Tongue (tissue), 3 donors: ENCODE measurements at places on chromosomes 2 and 18. TPM values are rescaled to one million over a fixed set of nuclear protein-coding genes. Genes with fewer than 3 reads are reported as not detected.

CNPPD1 gene
- total RNA-seq = 23.9 TPM

EMILIN1 gene
- total RNA-seq = 82.0 TPM

FBXO41 gene
- total RNA-seq = 0.41 TPM

IL1R2 gene
- 5.7 TPM for total RNA-seq

SP9 gene
- total RNA-seq = 1.4 TPM

CIB4 gene
- not detected for total RNA-seq

GKN2 gene
- total RNA-seq = not detected

GPR39 gene
- total RNA-seq = 0.10 TPM
